Fibroblast of lung (primary cell): ENCODE measurements at places on chromosomes 1 and 21. TPM values are rescaled to one million over a fixed set of nuclear protein-coding genes. Genes with fewer than 3 reads are reported as not detected.

GRCh38 chr1:18693256-18694098 lies 62.8 kb downstream of the PAX7 start:
- no peak for DNase-seq
- H3K36me3 ChIP-seq: no peaks in the 10 kb centered on the region
- no peaks in the 10 kb centered on the region for H3K4me1 ChIP-seq
- no peak overlapping the region for H3K27ac ChIP-seq
- no peaks in the 10 kb centered on the region for H3K27me3 ChIP-seq
- no peak overlapping the region for H3K4me3 ChIP-seq

Gene IL12RB2
- 0.01 TPM in 1 of 2 replicates, not detected in the other for polyA plus RNA-seq

- DNase-seq: no peak
- no peaks in the 10 kb centered on the region for H3K27me3 ChIP-seq
- no peaks in the 10 kb centered on the region for H3K36me3 ChIP-seq
- H3K4me1 ChIP-seq: no peaks in the 10 kb centered on the region
- H3K4me3 ChIP-seq: no peak overlapping the region
Measured at GRCh38 chr1:20685099-20685662, 24.0 kb upstream of the DDOST start.

Gene CA6
- polyA plus RNA-seq: not detected in 2 replicates

DNA sequence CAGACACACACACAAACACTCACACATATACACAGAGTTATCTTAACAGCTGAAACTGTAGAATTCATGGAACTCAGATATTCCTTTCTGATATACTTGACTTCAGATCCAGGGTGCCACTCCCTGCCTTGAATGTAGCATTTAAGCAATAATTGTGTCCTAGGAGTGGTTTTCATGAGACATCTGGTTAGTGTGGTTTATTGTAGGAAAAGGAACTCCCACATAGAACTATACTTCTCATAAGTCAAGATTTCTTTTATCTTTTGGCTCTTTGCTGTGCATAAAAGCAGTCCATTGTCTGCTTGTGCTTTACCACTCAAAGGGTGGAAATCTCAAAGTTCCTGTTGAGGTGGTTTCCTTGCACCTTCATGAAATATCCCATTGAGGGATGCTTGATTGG lies 272.6 kb upstream of the SGIP1 start:
- no peak for DNase-seq
- no peaks in the 10 kb centered on the region for H3K27me3 ChIP-seq
- no peak overlapping the region for H3K27ac ChIP-seq
- H3K4me1 ChIP-seq: no peaks in the 10 kb centered on the region
- H3K36me3 ChIP-seq: no peaks in the 10 kb centered on the region

DNA sequence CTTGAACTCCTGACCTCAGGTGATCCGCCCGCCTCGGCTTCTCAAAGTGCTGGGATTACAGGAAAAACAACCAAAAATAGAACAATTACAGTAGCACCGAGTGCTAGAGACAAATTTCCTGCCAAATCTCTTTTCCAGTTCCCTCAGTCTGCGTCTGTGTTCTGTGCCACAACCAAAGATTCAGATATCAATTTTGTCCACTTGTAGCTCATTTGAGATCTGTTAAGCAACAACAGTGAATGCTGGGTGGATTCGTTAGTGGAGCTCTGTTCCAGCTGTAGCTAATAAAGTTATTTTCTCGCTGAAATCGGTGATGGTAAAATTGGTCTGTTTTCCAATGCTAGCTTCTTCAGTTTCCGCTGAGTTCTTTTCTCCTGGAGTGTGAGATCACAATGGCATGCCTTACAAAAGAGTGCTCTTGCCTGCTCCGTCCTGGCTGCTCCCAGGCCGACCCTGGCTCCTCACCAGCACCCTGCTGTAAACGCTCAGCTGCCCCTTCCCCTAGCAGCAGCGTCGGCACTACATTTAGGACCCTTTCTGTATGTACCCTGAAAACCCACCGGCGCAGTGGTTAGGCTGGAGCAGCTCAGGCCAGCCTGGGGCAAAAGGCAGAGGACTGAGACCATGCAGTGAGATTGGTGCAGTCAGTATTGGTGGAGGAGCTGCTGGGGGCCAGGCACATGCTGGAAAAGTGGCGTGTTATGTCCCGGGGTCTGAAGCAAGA lies 395.4 kb downstream of the KIF26B start:
- no peak for DNase-seq
- no peak overlapping the region for H3K27ac ChIP-seq
- H3K27me3 ChIP-seq: no peaks in the 10 kb centered on the region
- H3K4me1 ChIP-seq: no peaks in the 10 kb centered on the region
- no peak overlapping the region for H3K4me3 ChIP-seq
- H3K36me3 ChIP-seq: no peaks in the 10 kb centered on the region

DNA sequence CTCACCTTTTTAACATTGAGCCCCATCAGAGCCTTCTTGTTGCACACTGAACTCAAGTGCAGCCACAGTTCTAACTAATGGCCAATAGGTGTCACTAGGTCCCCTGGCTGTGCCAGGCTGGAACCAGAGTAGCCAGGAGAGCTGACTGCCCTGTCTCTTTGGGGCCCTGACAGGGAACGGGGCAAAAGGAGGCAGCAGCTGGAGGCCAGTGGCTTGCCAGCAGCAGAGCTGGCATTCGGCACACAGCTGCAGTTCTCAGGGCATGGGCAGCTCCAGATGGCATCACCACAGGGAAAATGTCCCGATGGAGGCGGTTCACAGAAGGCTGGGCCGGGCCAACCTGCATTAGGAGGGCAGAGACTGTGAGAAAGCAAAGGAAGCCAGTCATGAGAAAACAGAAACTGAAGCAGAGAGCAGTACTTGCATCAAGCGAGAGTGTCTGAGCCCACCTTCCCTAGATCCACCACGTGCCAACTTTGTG lies 188.6 kb downstream of the FCRL5 start:
- no peak overlapping the region for H3K27ac ChIP-seq
- no peak overlapping the region for H3K4me3 ChIP-seq
- H3K27me3 ChIP-seq: no peaks in the 10 kb centered on the region
- no peaks in the 10 kb centered on the region for H3K4me1 ChIP-seq

DNA sequence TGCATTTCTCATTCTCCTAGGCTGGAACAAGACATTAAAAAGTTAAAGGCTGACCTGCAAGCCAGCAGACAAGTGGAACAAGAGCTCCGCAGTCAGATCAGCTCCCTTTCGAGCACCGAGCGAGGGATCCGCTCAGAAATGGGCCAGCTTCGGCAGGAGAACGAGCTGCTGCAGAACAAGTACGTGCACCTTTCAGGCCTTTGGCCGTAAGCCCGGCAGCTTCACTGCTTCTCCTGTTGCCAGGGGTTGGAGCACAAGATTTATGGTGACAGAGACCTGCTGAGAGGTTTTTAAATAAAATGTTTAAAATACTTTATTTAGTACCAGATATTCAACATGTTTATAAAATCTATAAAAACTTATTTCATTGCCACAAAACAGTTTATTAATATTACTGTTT lies 53.4 kb downstream of the MACO1 start:
- no peaks in the 10 kb centered on the region for H3K4me1 ChIP-seq
- H3K27ac ChIP-seq: no peak overlapping the region
- no peaks in the 10 kb centered on the region for H3K27me3 ChIP-seq
- no peak for DNase-seq
- H3K36me3 ChIP-seq: no peaks in the 10 kb centered on the region
- no peak overlapping the region for H3K4me3 ChIP-seq

DNA sequence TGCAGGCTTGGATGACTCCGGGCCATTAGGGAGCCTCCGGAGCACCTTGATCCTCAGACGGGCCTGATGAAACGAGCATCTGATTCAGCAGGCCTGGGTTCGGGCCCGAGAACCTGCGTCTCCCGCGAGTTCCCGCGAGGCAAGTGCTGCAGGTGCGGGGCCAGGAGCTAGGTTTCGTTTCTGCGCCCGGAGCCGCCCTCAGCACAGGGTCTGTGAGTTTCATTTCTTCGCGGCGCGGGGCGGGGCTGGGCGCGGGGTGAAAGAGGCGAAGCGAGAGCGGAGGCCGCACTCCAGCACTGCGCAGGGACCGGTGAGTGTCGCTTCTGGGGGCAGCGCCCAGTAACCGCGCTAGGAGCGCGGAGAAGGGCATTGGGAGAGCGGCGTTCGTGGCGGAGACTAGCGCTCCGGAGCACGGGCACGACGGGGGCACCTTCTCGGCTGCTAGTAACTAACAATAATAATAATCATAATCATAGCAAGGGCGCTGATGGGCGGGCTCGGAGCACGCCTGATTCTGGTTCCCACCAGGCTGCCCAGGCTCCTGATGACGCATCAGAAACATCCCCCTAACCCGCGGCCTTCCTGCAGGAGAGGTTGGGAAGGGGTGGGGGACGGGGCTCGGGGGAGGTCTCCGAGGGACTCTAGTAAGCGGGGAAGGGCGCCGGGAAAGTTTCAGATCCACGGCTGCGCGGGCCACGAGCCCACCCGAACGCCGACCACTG lies at the start of gene MX1:
TSS of gene MX1 (plus strand) at position 286 of the 722 bp plus-strand sequence. CDS start 5,832 bp downstream, outside the sequence.
- H3K36me3 ChIP-seq: no peaks in the 10 kb centered on the region
- peak within 1 kb of the TSS; percentile 70 for H3K4me3 ChIP-seq
- H3K27ac ChIP-seq: no peak within 1 kb of the TSS
- H3K4me1 ChIP-seq: no peaks in the 10 kb centered on the region
- DNase-seq: peak; percentile 47

DNA sequence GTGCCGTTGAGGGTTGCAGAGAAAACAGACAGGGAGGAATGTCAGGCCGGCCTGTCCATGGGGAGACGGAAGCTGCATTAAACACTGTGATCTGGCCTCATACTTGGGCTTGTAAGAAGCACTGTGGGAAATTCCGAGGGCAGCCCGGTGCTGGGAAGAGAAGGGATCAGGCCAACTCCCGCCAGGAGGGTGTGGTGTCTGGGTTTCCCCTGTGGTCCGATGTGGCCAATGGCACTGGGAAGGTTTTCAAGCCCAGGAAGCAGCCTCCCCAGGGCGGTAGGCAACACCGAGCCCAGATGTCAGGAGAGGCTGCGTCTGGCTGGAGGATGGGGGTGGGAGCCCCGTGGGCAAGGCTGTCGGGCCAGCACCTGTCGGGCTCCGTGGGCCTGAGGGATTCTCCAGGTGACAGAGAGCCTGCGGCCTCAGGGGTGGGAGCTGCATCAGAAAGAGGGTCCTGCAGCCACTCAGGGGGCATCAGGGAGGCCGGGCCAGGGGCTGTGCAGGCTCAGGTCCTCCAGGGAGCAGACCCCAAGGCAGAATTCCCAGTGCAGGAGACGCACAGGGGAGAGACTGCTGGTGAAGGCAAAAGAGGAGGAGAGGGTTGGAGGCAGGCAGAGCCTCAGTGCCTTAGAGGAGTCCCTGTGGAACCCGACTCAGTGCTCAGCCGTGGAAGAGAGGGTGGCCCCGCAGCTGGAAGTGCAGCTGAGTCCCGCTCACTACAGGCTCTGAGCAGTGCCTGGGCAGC lies 8.4 kb downstream of the UBASH3A start:
- H3K4me1 ChIP-seq: no peaks in the 10 kb centered on the region
- H3K27ac ChIP-seq: no peak overlapping the region
- H3K27me3 ChIP-seq: peaks cover 3% of the 10 kb centered on the region
- no peak overlapping the region for H3K4me3 ChIP-seq
- no peaks in the 10 kb centered on the region for H3K36me3 ChIP-seq
- no peak for DNase-seq

Gene S100PBP
- polyA plus RNA-seq: 30.7 and 41.8 TPM in 2 replicates

DNA sequence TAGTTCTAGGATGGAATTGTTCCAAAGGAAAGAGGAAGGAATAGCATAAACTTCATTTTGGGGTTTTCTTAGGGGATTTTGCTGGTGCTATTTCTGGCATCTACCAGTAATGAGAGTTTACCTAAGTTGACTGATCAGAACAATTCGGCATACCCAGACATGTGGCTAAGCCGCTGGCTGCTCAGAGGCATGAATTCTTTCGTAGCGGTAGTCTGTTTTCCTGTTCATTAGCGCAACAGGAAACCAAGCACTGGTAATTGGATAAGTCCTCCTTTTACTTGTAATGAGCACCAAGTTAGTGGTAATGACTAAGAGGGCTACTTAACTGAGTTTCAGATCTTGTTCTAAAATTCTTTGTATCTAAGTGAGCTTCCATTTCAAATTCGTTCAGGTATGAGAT lies 38.6 kb downstream of the C21orf91 start:
- no peak overlapping the region for H3K27ac ChIP-seq
- no peaks in the 10 kb centered on the region for H3K36me3 ChIP-seq
- H3K4me1 ChIP-seq: no peaks in the 10 kb centered on the region

GRCh38 chr1:234706199-234706598 lies 96.2 kb upstream of the IRF2BP2 start:
- no peak overlapping the region for H3K27ac ChIP-seq
- H3K27me3 ChIP-seq: no peaks in the 10 kb centered on the region
- peaks cover 5% of the 10 kb centered on the region for H3K4me1 ChIP-seq
- DNase-seq: no peak
- H3K36me3 ChIP-seq: no peaks in the 10 kb centered on the region

DNA sequence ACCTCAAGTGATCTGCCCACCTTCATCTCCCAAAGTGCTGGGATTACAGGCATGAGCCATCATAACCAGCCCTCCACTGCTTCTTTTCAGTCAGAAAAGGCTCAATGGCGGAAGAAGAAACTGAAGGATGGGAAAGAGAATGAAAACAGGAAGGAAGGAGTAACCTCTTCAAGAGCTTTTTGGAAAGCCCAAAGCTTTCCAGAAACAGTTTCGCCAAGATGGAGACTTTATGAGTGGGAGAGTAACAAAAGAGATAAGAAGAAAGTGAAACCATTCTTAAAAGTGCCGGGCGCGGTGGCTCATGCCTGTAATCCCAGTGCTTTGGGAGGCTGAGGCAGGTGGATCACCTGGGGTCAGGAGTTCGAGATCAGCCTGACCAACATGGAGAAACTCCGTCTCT lies 62.7 kb upstream of the NBL1 start:
- no peaks in the 10 kb centered on the region for H3K4me1 ChIP-seq
- no peak overlapping the region for H3K27ac ChIP-seq
- DNase-seq: no peak
- no peak overlapping the region for H3K4me3 ChIP-seq
- H3K36me3 ChIP-seq: no peaks in the 10 kb centered on the region

DNA sequence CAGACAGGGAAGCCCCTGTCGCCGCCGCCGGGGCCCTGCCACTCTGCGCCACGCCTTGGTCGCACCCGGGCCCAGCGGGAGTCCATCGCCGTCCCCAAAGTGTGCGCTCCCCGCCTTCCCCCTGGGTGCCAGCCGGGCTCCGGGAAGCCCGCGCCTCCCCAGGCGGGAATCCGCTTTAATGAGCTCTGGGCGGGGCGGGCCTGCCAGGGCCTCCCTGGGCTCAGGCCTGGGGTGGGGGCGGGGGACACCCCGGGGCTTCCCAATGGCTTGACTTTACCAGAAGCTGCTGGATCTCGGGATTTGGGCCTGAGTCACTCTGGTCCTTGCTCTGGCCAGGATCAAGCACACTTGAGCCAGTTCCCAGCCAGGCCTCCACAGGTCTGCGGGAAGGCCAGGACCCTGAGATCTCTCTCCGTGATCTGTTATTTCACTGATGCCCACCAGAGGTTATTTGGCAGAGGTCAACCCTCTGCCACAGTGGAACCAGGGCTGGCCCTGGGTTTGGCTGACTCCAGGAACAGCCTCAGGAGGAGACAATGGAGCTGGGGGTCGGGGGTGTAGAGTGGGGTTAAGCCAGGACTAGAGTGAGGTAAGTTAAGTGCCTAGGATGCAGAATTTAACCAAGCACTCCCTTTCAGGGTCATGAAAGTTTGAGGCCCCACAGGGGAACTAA lies 178.4 kb upstream of the EDN2 start:
- no peak overlapping the region for H3K4me3 ChIP-seq
- peak; percentile 85 for DNase-seq
- H3K27me3 ChIP-seq: no peaks in the 10 kb centered on the region
- peaks cover 5% of the 10 kb centered on the region for H3K4me1 ChIP-seq
- H3K27ac ChIP-seq: no peak overlapping the region

Gene ATXN7L2
- 0.86 and 1.6 TPM in 2 replicates for polyA plus RNA-seq

Gene YARS1
- 85.8 and 94.4 TPM in 2 replicates for polyA plus RNA-seq
